ENCODE measurements at places on chromosomes 13 and 19.

- no peak for DNase-seq
Observed at GRCh38 chr19:58479303-58479702, 3.2 kb downstream of the ZNF446 start.

DNA sequence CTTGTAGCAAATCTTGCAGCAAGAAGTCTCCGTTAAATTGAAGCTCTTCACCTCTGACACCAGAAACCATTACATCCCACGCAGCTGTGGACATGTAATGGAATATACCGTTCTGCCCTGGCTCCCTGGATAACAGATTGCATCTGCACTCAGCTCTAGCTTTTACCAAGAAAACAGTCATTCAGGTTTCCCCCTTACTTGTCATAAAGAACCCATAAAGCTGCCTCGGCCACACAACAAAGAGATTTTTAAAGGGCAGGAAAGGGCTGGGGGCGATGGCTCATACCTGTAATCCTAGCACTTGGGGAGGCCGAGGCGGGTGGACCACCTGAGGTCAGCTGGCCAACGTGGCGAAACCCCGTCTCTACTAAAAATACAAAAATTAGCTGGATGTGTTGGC lies 127.6 kb upstream of the RFC3 start:
- no peak for DNase-seq

DNA sequence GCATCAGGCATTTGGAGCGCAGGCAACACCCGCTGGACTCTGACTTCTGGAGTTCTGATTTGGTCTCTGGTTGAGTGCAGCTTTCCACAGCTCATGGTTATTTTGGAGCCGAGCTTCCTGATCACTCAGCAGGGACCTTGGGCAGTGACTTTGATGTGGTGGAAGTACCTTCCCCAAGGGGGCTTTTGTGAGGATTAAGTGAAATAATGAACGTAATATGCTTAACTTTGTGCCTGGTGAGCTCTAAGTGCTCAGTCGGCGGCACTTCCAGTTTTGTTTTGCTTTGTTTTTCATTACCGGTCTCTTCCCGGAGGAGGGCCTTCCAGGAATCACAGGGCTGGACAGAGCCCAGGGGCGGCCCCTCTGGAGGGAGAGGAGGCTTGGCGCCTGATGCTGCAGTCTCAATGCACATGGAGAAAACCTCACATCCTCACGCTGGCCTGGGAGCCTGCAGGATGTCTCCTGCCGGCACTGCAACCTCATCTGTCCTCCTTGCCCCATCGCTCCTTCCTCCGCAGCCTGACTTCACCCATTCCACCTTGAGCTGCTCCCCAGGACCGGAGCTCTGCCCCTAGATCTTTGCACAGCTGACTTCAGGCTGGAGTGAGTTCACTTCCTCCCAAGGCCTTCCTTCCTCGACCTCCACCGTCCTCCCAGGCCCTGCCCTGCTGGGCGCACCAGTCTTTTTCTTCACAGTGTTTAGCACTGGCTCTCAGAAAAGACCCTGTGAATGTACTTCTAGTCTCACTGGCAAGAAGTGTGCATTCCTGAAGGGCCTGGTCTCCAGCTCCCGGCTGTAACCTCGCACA lies 1.5 kb downstream of the PLEKHF1 start:
- peak; percentile 81 for DNase-seq

DNA sequence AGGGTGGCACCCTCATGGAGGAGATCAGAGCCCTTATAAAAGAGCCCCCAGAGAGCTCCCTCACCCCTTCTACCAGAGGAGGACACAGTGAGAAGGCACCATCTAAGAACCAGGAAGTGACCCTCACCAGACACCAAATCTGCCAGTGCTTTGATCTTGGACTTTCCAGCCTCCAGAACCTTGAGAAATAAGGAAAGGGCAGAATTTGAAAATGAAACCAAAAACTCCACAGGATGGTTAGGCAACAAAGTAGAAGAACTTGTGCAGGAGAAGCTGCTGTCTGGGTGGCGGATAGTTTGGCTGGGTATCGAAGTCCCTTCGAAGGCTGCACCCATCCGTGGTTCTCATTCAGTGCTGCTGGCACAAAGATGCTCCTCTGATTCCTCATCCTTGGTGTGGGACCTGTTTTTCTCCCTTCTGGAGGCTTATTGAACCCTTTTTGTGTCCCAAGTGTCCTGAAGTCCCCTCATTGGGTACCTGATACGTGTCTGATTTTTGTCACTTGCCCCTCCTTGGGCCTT lies 130.8 kb downstream of the KDM4B start:
- no peak for DNase-seq

DNA sequence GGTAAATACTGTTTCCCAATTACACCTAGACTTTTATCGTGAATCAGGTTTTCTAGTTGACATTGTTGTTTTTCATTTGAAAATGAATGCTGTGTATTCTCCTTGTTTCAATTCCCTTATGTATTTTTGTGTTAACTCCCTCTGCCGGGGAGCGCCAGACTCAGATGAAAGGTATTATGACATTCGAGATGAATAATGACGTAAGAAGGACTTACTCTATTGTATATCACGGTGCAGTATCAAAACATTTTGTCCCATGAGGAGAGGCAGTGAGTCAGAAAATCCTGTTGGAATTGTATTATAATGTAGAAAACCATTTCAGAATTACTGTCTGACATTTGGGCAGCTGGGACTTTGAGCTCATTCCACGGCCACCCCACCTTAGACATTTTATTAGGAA lies 61.6 kb downstream of the LRCH1 start:
- DNase-seq, result peak; percentile 89

- peak; percentile 40 for DNase-seq
Observed at GRCh38 chr13:112688560-112689302, 1.1 kb upstream of the ATP11A start.

- peak; percentile 52 for DNase-seq
Observed at GRCh38 chr13:94548821-94549231, 47.1 kb downstream of the TGDS start.

- peak; percentile 75 for DNase-seq
Observed at GRCh38 chr13:21058361-21058760, 3.0 kb downstream of the LATS2 start.

GRCh38 chr13:51938454-51938853 lies 72.8 kb downstream of the ATP7B start:
- DNase-seq, result no peak

GRCh38 chr13:45195421-45195820 lies 5.4 kb downstream of the KCTD4 start:
- peak; percentile 45 for DNase-seq

DNA sequence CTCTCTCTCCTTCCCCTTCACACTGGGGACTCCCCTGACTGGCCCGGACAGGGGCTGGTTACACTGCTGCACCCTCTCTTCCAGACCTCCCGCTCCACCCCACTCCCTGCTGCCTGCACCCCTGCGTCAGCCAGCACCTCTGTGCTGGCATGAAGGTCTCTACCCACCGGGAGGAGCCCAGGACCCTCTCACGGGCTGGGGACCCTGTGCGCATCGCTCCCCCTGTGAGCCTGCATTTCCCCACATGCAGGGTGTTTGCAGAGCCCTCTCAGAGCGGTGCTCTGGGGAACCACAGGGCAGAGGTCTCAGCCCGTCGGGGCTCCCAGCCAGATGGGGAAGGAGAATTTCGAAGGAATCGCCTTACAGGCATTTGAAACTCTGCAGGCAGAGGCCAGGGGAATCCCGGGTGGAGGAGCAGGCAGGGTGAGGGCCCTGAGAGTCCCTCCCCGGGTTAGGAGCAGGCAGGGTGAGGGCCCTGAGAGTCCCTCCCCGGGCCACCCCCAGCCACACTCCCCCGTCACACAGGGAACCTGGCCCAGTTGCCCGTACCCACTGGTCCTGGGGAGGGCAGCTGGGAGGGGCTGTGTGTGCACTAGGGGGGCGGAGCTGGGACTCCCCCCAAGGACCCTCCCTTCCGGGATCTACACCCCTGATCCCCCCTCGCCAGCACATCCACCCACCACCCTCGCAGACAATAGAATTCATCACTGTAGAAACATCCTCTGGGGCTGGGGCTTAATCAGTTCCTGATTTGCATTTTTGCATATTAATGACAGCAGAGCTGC lies 16.3 kb upstream of the TCF3 start:
- no peak for DNase-seq

- no peak for DNase-seq
Observed at GRCh38 chr19:18392926-18393325, 4.5 kb downstream of the LRRC25 start.

DNA sequence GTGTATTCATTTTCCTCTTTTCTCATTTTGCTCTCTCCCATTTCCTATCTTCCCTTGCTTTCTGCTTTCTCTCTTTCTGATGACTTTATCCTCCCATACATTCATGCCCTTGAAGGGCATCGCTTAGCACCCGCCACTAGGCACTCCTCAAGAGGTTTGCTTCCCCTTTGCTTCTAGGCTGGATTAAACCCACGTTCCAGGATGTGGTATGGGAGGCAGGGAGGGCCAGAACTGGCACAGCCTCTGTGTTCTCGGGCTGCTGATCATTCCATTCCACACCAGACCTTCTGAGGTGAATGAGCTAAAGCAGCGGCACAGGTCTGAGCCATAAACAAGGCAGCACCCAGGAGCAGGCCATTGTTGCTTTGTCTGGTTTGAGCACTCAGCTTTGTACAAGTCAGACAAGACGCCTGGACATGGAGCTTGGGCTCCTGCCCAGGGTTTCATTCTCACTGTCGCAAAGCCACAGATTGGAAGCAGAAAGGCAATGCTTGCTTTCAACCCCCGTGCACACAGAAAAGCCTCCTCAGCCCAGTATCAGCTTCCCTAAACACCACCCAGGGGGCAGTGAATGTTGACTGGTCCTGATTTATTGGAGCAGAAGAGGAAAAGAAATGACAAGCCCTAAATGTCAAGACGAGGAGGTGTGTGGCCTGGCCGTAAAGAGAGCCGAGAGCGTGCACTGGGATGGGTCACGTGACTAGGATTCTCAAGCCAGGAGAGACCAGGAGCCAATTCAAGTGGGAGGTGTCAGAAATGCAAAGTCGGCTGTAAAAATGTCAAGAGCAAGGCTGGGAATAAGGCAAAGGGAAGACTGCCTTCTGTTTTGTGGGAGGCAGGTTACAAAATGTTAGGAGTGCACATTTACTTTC lies 218.0 kb upstream of the SERP2 start:
- peak; percentile 84 for DNase-seq

- DNase-seq, result no peak
Observed at GRCh38 chr19:18780081-18780480, 11.0 kb downstream of the COMP start.

- DNase-seq, result no peak
Observed at GRCh38 chr19:55503157-55503501, 14.9 kb downstream of the SSC5D start.

- DNase-seq, result no peak
Observed at GRCh38 chr19:32687681-32688080, 3.9 kb upstream of the NUDT19 start.

- DNase-seq, result no peak
Observed at GRCh38 chr19:30158893-30159245, 213.3 kb upstream of the ZNF536 start.

- no peak for DNase-seq
Observed at GRCh38 chr13:98609756-98610155, 32.8 kb upstream of the STK24 start.

DNA sequence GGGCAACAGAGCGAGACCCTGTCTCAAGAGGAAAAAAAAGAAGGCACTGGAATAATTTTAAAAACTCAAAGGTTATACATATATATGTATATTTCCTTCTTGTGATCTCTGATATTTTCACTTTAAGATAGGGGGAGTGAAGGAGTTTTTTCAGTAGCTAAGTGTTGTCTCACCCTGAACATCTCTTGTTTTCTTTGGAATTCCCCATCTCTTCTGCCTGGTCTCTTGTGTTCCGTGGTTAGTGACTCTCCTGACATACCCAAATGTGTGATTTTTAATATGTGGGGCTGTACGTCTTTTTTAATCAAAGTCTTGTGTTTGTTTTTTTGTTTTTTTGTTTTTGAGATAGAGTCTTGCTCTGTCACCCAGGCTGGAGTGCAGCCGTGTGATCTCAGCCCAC lies 15.3 kb upstream of the KCTD4 start:
- DNase-seq, result no peak

DNA sequence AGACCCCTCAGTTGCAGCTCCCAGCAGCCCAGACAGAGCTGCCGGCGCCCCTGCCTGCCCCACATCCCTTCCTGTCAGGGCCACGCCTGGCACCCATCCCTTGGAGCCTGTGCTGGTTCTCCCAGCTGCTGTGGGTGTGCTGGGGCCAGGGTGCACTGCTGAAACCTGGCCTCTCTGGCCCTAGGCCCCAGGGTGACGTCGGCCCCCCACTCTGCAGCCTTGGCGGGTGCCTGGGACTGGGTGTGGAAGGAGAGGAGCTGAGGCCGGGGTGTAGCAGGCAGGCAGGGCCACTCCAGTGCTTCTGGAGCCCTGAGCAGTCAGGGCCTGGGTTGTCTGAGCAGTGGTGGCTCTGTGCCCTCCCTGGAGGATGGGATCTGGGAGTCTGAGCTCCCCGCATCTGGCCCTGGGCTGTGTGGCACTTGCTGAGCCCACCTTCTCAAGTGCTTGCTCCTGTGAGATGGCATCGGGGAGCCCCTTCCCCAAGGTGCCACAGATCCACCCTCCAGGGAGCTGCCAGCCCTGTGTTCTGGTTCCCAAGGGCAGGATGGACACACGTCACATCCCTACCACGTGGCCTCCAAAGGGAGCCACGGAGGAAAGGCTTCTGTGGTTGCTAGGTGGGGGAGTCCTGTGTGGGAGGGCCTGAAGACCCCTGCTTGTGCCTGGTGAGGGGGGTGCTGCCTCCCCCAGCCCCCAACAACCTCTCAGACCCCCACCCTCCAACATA lies 5.2 kb downstream of the PLEKHJ1 start:
- no peak for DNase-seq

Data from fibroblast of villous mesenchyme (primary cell).